ENCODE measurements at places on chromosomes 11 and 22.

- DNase-seq, result no peak
Measured at GRCh38 chr22:45098056-45098455, 65.7 kb upstream of the NUP50 start.

GRCh38 chr11:1299621-1300020 is 9.8 kb downstream of the TOLLIP start:
- DNase-seq, result no peak

DNA sequence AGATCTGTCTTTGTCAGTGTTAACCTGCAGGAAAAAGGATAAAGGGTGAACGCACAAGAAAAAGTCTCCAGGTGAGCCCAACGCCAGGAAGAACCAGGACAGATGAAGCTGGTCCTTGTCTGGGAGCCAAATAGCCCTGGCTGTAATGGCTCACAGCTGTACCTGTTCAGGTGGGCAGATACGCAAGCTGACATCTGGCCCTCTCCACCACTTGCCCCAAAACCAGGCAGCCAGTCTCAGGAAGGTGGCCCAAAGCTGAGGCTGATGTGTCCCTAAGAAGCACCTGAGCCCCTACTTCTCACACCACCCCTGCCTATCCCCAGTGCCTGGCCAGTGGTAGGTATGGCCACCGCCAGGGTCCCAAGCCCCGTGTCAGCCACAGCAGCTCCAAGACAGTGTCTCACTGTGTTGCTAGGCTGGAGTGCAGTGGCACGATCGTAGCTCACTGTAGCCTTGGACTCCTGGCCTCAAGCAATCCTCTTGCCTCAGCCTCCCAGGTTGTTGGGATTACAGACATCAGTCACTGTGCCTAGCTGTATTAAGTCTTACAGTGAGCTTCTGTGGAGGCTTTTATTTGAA is 14.8 kb downstream of the TOP3B start:
- no peak for DNase-seq

DNA sequence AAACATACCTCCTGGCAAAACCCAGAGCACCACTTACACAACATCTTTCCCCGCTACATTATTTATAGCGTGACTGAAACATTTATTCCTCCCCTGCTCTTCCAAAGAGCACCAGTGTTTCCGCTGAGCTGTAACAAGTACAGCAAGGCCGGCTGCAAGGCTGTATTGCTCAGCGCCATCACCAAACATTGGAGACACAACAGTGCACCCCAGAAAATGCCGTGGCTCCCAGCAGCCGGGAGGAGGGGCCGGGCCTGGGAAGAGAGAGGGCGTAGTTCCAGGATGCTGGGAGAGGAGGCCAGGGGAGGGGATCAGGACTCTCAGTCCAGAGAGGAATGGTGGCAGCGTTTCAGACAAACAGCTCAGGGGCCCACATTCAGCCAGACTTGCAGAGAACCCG is 133.2 kb downstream of the DSCAML1 start:
- DNase-seq, result no peak

- no peak for DNase-seq
Measured at GRCh38 chr11:50070389-50070788, 37.7 kb downstream of the OR4C45 start.
